ENCODE measurements at places on chromosomes 16 and 17. TPM values are rescaled to one million over a fixed set of nuclear protein-coding genes. Genes with fewer than 3 reads are reported as not detected.

Gene ACSM5
- 21.2 TPM for total RNA-seq

Gene BIRC5
- total RNA-seq = not detected

Gene KCNH4
- total RNA-seq = 0.55 TPM

Gene ZNF624
- 3.2 TPM for total RNA-seq

DNA sequence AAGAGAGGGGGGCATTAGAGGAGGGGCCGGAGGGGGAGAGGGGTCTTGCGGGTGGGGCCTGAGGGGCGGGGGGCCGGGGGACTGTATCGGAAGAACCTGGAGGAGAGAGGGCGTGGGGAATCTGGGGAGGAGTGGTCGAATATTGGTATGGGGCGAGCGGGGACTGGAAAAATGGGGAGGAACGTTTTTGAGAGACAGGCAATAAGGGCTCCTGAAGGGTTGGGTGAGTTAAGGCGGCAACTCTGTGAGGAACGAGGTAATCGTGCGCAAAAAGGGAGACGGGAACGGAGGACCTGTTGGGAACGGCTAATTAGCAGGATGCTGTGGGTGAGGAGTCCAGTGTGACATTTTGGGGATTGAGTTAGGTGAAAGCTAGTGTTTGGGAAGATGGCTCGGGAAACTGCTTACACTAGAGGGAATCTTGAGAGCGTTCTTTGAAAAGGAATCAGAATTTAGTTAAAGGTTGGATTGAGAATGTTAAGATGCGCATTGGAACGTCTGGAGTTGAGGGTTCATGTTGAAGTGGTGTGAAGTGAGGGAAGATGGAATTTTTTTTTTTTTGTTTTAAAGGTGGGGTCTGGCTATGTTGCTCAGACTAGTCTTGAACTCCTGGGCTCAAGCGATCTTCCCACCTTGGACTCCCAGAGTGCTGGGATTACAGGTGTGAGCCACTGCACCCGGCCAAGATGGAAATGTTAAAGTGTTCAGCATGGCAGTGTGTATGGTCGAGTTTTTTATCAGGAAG, 662 bp downstream of the WIPF2 start:
- no peak for DNase-seq

DNA sequence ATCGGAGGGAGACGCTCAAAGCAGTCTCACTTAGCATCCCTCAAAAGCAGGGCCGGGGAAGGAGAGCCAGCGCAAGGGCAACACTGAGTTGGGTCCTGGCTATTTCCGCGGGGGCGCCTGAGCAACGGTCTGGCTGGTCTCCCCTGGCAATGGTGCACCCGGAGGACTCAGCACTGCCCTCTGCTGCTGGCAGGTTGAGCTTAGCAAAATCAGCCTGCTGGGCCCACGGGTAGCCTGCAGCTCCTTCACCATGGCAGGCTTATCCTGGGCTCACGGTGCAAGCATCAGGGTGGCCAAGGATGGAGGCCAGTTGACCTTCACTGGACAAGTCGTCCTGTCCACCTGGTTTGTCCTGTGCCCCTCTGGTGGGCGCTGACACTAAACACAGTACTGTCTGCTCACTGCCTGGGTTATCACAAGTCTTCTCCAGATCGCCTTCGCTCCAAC, 14.4 kb upstream of the ALDH3A1 start:
- DNase-seq = no peak

GRCh38 chr16:24821129-24821528, 24.6 kb upstream of the SLC5A11 start:
- peak; percentile 41 for DNase-seq

GRCh38 chr17:80116921-80117380, 15.6 kb downstream of the GAA start:
- DNase-seq = peak; percentile 60

DNA sequence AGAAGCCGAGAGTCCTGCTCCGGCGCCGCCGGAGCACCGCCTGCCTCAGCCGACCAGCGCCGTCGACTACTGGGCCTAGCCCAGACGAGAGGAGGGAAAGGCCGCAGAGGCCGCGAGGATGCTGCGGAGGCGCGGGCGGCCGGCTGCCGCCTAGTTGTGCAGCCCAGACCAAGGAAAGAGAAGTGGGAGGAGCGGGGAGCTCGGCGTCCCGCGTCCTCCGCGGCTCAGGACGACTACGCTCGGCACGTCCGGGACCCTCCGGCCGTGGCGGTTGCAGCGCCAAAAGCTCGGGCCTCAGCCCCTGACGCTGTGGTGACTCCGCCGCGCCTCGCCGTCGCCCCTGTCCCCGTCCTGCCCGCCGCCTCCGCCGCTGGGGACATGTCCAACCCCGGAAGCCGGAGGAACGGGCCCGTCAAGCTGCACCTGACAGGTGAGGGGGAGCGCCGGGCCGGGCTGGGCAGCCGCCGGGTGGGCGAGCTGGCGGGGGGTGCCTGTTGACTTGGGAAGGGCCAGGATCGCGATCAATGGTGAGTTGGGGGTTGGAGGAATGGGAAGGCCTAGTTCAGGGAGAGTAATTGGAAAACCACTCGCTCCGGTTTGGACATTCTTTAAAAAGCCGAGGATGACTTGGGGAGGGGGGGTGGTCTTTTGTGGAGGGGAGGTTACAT, 37.7 kb downstream of the RNF135 start:
- DNase-seq = peak; percentile 91

GRCh38 chr17:41702712-41703111, 9.4 kb upstream of the GAST start:
- DNase-seq = no peak

DNA sequence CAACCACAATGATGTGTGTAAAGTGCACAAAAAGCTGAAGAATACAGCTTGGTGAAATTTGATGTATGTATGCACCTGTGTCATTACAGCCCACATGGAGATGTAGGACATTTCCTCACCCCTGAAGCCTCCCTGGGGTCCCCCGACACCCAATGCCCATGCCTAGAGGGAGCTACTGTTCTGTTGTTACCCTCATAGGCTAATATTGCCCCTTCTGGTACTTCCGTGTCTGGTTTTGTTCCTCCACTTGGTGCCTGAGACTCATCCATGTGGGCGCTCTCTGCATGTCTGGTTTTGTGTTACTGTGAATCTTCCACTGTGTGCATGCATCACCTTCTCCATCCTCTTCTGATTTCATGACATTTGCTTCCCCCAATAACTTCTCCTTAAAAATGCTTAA, 18.6 kb downstream of the TNFRSF13B start:
- DNase-seq = peak; percentile 30

DNA sequence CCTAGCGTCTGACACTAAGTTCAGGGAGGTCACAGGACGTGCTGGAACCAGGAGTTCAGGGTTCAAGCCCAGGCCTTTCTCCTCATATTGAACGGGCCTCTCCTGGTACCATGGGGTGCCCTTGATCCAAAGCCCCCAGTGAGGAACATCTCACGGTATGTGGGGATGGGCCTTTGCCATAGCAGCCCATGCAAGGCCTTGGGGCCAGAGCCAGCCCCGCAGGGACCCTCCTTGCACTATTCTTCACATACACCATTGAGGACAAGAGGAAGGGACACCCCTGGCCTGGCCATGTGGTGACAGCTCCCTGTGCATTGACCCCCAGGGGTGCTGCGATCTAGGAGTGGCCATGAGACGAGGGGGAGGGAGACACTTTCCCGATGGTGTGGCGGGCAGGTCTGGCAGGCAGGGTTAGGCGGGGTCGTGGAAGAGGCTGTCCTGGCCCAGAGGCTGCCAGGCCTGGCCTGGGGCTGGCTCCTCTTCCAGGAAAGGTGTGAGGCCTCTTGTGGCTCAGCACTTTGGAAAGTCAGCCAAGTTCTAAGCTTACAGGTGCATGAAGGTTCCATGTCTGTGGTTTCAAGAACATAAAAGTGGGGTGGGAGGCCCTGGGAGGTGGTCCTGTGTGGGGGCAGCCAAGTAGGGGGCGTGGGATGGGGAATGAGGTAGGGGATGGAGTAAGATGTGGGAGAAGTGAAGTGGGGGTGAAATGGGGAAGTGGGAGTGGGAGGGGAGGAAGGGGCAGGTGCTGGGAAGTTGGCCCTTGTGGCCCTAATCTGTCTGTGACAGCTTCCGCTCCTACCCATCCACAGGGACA, 88.7 kb upstream of the CBX4 start:
- no peak for DNase-seq

GRCh38 chr17:17385491-17385890, 82.3 kb downstream of the NT5M start:
- no peak for DNase-seq

DNA sequence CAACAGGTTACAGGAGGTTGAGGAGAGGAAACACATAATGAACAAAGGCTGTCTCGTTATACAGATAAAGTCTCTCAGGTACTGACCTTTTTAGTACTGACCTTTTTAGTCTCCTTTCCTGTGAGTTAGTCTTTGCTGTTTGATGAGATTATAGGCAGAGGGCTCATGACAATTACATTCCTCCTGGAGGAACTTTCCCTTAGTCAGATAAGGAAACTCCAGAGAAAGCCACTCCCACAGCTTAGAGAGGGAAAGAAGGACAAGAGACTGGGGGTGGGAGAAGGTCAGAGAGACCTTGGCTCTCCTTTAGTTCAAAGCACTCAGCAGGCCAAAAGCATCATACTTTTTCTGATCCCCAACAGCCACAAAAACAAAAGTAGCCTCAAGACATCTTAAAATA, 15.3 kb upstream of the PSMD7 start:
- no peak for DNase-seq

DNA sequence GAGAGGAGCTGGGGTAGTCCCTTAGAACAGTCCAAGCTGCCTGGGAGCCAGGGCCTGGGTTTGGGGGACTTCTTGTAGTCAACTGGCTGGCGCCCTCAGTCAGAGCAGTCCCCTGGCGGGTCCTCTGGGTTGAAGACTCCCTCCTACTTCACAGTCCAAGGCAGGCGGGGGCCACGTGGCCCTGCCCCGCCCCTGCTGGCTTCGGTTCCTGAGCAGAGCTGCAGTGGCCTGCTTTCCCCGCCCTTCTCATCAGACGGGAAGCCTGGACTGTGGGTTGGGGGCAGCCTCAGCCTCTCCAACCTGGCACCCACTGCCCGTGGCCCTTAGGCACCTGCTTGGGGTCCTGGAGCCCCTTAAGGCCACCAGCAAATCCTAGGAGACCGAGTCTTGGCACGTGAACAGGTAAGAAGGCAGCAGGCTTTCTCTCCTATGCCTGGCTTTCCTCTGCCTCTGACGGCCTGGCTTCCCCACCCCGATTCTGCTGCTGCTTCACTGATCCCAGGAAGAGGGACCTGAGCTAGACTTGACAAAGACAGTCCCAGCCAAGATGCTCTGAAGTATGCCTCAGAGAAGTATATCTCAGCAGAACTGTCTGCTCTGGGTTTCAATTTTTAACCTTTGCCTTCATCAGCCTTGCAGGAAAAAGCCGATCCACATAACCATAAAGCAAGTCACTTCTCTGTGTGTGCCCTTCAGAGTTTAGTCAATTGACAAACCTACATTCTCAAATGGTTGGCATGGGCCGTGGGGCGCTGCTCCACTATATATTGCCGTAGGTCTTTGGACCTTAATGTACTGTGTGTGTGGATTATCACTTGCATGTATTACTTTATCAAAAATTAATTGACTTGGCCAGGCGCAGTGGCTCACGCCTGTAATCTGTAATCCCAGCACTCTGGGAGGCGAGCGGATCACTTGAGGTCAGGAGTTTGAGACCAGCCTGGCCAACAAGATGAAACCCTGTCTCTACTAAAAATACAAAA, 56.3 kb downstream of the SF3B3 start:
- DNase-seq = no peak

DNA sequence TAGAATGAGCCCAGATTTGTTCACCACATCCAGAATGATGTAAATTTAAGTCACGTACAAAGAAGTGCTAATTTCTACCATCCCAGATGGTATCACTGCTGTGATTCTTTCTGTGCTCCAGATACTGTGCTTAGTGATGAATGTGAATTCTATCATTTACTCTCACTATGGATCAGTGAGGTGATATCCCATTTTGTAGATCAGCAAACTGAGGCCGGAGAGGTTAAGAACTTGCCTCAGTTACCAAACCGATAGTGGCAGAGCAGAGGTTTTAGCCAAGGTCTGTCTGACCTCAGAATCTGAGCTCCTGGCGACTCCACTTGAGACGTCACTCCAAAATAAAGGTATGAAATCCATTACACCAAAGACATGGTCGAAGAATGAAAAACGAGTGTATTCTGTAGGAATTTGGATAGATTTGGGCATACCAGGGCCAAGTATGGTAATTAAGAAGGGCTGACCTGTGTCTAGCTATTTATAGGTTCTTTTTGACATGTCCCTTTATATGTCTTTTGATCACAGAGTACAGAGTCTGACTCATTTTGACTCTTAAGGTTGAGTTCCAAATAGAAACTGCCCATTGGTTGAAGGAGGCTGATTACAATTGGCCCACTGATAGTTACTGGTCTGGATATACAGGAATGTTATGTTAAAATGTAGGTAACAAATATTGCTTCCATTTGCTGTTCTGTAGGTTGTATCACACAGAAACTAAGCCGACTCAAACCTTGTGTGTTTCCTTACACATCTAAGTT, 10.0 kb downstream of the MAP2K6 start:
- DNase-seq = no peak

Measured in mesenteric fat pad (tissue), 1 donor.